ENCODE measurements at places on chromosomes 12 and 14.

DNA sequence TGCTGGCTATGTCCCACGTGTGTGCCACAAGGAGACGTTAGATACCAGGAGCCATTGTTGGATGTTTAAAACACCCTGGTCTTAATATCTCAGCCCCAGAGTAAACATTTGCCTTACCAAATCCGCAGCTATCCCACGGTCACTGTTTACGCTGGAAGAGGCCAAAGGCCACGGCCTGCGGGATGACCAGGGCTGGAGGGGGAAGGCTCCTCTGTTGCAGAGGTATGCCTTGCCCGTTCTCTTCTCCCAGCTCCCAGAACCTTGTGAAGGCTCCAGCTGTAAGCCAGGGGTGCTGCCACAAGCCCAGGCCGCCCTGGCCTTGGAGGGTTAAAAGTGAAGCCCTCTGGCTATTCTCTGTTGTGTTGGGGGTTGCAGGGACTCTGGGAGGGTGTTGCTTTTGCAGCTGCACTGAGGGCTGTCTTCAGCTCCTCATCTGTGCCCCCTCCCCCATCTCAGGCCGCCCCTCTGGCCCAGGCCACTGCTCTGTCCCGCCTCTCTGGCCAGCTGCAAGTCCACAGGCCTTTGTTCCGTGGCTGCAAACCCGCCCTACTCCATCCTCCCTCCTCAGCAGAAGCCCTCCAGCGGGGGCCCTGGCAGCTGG, 2.5 kb downstream of the PLEKHG3 start:
- DNase-seq: no peak

GRCh38 chr12:18160901-18161300, 70.9 kb upstream of the RERGL start:
- DNase-seq: no peak

GRCh38 chr12:89448951-89449371, 75.6 kb downstream of the GALNT4 start:
- DNase-seq: no peak

DNA sequence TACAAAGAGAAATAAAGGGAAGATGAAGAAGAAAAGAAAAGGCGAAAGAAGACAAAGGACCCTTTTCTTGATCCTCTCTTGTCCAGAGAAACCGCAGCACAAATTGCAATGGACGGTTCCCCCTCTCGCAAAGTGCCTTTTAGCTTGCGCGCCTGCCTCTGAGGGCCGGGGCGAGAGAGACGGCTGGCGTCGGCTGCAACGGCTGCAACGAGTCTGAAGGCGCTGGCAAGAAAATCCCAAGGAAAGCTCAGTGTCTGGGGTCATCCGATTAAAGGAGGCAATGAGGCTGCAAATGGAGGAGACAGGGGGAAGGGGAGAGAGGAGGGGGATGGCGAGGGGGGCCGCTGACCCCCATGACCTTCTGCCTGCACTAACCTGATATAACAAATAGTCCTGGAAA, 671.5 kb downstream of the MED13L start:
- no peak for DNase-seq

- no peak for DNase-seq
Measured at GRCh38 chr14:63745858-63746425, 18.1 kb upstream of the SGPP1 start.

- no peak for DNase-seq
Measured at GRCh38 chr14:95703805-95704204, 10.1 kb downstream of the TCL1A start.

- no peak for DNase-seq
Measured at GRCh38 chr12:88310069-88310468, 168.0 kb downstream of the TMTC3 start.

DNA sequence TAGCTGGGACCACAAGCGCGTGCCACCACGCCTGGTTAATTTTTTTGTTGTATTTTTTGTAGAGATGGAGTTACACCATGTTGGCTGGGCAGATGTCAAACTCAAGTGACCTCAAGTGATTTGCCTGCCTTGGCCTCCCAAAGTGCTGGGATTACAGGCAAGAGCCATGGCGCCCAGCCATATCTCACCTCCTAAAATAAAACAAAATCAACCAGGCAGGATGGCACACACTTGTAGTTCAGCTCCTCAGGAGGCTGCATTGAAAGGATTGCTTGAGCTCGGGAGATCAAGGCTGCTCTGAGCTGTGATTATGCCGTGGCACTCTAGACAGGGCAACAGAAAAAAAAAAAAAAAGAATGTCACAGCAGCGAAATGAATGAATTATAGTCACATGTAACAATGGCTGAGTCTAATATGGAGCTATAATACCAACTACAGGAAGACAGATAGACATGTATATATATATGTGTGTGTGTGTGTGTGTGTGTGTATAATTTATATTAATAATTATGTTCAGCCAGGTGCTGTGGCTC, 19.3 kb upstream of the TMEM120B start:
- no peak for DNase-seq

GRCh38 chr14:70884595-70885342, 22.5 kb upstream of the PCNX1 start:
- DNase-seq: no peak

DNA sequence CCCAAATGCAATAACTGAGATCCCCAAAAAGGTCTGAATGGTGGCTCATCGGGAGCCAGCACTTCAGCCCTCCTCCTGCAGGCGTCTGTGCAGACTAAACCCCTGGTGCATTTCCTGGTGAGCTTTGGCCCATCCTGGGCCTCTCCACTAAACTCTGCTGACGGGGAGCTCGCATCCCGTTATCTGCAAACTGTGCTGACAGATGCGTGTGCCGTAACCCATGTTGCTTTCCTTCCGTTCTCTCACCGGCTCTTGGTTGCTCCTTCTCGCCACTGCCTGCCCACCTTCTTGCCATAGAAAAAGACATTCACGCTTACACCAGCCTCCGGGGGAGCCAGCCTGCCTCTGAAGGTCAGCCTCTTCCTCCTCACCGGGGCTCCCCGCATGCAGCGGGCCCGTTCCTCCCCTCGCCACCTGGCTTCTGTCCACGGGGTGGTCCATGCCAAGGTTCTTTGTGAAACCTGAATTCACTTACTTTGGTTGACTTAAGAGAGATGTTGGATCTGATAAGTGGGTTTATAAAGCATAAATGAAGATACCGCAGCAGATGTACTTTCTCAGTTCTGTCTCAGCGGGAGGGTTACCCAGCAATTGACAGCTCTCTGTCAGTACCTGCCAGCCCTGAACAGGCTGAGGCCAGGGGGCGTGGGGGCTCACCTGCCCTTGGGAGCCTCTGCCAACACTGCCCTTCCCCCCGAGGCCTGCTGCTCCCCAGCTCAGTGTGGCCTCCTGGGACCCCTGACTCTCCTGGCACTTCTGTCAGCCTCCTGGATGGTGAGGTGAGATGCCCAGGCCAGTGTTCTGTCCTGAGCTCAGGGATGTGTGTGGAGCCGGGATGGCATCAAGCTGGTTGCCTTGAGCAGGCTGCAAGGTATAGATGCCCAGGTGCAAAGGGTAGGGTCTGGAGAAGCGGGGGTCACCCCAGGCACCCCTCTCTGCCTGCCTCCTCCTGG, 14.2 kb downstream of the ZFYVE21 start:
- DNase-seq: no peak

DNA sequence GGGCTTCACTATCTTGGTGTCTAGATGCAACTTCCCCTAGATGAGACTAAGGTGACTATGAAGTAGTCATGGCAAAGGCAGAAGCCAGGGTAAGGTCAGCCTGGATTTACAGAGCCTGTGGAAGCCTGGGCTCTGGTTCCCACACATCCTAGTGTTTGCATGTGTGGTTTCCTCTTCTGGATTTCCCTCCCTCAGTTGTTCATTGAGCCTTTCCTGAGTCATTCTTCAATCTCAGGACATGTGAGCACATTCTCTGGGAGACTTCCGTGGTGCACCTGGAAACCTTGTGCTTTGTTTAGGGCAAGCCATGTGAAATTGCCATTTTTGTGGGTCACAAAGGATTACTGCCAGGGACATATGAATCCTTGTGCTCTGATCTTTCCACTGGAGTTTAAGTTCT, 236.6 kb downstream of the C12orf75 start:
- DNase-seq: no peak

GRCh38 chr12:78403681-78404080, 460.9 kb upstream of the SYT1 start:
- no peak for DNase-seq

- no peak for DNase-seq
Measured at GRCh38 chr14:61358554-61359226, 37.3 kb downstream of the PRKCH start.

DNA sequence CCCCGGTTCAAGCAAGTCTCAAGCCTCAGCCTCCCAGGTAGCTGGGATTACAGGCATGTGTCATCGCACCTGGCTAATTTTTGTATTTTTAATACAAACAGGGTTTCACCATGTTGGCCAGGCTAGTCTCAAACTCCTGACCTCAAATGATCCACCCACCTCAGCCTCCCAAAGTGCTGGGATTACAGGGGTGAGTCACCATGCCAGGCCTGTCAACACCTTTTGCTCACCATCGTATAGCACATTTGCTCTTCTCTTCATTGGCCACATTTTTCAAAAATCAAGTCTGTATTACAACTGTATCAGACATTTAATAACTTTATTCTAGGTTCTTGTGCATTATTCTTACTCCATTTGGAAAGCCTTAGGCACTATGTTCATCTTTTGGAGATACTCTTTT, 50.3 kb downstream of the BCAT1 start:
- DNase-seq: no peak

DNA sequence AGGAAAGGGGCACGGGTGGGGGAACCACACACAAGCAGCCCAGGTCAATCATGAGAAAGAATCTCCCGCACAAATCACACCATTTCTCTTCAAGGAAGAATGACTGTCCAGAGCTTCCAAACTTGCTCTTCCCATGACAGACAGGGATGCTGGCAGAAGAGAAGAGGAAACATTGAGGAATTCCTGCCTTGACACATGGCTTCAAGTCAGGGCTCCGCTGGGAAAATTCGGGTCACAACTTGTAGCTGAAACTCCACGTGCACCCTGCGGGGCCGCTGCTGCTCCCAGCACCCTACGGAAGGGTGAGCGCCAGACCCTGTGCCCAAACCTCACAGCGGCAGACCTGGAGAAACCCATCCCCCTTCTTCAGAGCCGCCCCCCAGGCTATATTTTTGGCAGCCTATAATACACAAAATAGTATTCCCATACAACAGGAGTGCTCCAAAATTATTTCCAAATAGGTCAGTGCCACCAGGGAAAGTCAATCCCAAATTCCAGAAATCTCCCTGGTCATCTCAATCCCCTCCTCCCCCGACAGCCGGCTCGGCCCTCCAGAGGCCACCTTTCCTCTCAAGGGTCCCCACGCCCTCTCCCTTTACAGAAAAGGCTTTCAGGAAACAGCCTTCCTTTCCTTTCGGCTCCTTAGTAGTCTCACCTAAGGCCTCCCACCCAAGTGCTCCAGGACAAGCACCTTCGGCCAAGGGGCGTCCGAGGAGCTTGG, 1.3 kb downstream of the TMEM132D start:
- no peak for DNase-seq

DNA sequence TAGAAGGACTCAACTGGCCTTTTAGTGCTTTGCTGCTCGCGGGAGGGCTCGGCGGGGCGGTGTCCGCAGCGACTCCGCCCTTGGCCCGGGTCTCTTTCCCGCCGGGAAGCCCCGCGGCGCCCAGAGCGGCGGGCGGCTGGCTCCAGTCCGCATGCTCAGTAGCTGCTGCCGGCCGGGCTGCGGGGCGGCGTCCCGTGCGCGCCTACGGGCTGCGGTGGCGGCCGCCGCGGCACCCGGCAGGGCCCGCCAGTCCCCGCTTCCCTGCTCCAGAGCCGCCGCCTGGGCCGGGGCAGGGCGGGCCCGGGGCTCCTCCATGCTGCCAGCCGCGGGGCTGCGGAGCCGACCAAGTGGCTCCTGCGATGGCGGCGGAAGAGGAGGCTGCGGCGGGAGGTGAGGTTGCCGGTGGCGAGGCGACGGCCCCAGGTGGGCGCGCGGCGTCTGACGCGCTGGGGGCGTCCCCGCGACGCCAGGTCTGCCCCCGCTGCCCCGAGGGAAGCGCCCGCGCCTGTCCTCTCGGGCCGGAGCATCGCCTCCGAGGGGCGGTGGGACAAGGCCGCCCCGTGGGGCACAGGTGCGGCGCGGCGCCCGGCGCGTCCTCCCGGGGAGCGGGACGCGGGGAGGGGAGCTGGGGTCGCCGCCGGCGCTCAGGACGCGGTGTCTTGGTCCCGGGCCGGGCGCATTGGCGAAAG, at the start of gene BMAL2:
Gene BMAL2, plus strand, starts transcription at position 123 of the 689 bp plus-strand sequence. Its CDS starts 237 bp downstream, at position 360.
- DNase-seq: no peak

DNA sequence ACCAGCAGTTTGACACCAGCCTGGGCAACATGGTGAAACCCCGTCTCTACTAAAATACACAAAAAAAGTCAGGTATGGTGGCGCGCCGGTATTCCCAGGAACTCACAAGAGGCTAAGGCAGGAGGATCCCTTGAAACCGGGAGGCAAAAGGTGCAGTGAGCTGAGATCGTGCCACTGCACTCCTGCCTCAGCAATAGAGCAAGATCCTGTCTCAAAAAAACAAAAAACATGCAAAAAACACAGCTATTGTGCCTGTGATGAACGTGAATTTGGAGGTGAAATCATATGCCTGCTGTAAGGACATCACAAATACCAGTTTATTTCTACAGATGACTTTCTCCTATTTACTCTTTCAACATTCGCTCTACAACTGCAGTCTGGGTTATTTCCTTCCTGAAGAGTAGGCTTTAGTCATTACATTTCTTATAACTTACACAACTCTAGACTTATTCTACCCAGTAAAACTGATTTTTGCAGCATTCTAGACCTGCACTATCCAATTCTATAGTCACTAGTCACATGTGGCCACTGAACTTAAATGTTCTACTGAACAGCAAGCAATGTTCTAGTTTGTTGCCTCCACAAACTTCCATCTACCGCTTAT, 48.3 kb downstream of the HNRNPC start:
- DNase-seq: no peak

GRCh38 chr14:81710232-81710845, 176.7 kb upstream of the SEL1L start:
- DNase-seq: no peak

- DNase-seq: no peak
Measured at GRCh38 chr12:112574896-112575558, 156.3 kb downstream of the PTPN11 start.

- no peak for DNase-seq
Measured at GRCh38 chr12:117143008-117143532, 43.9 kb upstream of the TESC start.

GRCh38 chr14:89397569-89398230, 19.3 kb downstream of the FOXN3 start:
- DNase-seq: no peak

DNA sequence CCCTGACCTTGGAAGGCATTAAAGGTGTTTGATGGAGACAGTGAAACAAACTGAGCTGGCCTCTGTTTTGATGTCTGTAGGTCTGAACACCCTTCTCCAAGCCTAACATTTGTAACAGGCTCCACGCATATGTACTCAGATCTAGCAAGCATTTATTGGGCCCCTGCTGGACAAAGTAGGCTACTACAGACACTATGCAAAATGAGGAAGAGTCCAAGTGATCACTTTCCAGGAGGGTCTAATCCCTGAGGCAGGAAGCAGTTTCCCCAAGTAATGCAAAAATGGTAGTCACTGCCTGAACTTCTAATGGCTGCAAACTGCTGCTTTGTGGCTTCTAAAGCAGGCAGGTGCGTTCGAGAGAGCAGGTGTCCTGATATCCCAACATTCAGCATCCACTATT, 405.8 kb downstream of the MED13L start:
- no peak for DNase-seq
